Trophoblast cell (in vitro differentiated cells and primary cell): ENCODE measurements at places on chromosomes 4 and X.

DNA sequence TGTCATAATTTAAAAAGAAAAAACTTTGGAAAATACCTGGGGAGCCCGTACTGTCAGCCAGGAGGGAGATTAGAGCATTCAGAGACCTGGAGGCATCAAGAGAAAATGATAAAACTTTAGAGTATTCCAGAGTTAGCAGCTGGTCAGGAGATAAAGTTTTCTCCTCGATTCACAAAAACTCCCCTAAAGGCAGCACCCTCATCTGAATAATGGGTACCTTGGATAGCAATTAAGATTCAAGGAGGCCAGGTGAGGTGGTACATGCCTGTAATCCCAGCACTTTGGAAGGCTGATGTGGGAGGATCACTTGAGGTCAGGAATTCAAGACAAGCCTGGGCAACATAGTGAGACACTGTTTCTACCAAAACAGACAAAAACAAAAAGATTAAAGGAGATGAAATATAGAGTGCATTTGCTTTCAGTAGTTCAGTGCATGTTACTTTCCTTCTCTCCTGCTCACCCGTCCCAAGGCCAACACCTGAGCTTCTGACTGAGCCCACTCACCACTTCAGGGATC is 18.6 kb upstream of the RAB40A start:
- peaks cover 4% of the 10 kb centered on the region for H3K4me1 ChIP-seq
- H3K27ac ChIP-seq: no peak overlapping the region
- H3K36me3 ChIP-seq: no peaks in the 10 kb centered on the region

DNA sequence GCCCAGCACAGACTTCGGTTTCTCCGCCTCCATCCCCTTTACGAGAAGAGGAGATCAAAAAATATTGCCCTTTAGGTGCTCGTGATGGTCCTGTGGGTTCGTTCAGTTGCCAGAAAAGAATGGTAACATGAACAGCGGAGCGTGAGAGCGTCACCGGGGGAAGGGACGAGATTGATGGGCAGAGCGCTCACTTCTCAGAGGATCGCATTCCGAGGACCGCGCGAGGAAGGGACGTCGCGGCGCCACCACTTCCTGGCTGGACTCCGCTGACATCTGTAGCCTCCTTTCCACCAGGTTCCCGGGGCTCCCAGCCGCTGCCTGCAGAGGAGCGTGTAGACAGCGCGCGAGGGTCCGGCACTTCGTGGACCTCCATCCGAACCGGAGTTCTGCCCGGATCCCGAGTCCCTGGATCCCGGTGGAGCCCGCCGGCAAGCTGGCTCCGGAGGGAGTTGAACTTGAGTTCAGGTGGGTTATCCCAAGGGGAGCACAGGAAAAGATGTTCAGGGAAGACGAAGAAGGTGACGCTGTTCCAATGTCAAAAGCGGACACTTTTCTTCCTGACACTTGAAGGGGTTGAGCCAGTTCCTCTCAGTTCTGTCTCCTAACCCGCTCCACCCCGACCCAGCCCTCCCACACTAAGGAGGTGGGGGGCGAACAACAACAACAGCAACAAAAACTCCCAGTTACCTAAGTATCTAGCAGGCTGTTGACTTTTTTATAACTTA is 484 bp downstream of the GALNTL6 start:
- no peak overlapping the region for H3K27ac ChIP-seq
- peak overlapping the region; percentile 69 for H3K4me3 ChIP-seq
- peaks cover 7% of the 10 kb centered on the region for H3K4me1 ChIP-seq
- H3K27me3 ChIP-seq: peaks cover 21% of the 10 kb centered on the region
- DNase-seq: no peak

GRCh38 chr4:149135062-149135461 is 680.6 kb downstream of the IQCM start:
- no peaks in the 10 kb centered on the region for H3K4me1 ChIP-seq
- no peak overlapping the region for H3K27ac ChIP-seq
- H3K4me3 ChIP-seq: no peak overlapping the region
- DNase-seq: peak; percentile 51

DNA sequence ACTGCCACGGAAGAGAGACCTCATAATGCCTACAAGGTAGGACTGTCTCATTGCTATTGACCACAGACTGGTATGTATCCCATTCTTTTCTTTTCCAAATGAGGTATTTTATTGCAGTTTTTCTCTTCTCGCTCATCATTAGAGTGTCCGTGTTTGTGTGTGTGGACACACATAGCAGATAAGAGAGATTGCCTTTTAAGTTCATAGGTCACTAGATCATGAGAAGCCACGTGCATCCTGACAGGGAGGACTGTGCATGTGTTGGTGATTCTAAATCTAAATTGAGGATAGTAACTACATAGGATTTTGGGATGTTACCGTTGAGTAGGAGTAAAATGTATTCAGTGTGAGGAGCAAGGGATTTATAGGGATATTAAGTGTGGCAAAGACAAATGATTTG is 37.3 kb downstream of the HPGD start:
- no peaks in the 10 kb centered on the region for H3K36me3 ChIP-seq
- H3K27me3 ChIP-seq: no peaks in the 10 kb centered on the region
- H3K4me3 ChIP-seq: no peak overlapping the region
- no peak overlapping the region for H3K27ac ChIP-seq
- DNase-seq: no peak

GRCh38 chr4:182896421-182896820 is 20.8 kb downstream of the DCTD start:
- no peak overlapping the region for H3K27ac ChIP-seq
- peaks cover 28% of the 10 kb centered on the region for H3K36me3 ChIP-seq
- no peak for DNase-seq
- H3K4me3 ChIP-seq: no peak overlapping the region

- no peaks in the 10 kb centered on the region for H3K36me3 ChIP-seq
- no peaks in the 10 kb centered on the region for H3K27me3 ChIP-seq
- no peaks in the 10 kb centered on the region for H3K4me1 ChIP-seq
- H3K4me3 ChIP-seq: no peak overlapping the region
These were observed 111.3 kb downstream of the TSPAN7 start for GRCh38 chrX:38672646-38673045.

GRCh38 chrX:1535241-1536041 is 1.5 kb downstream of the P2RY8 start:
- no peak overlapping the region for H3K4me3 ChIP-seq
- H3K27ac ChIP-seq: no peak overlapping the region
- peak; percentile 13 for DNase-seq
- H3K4me1 ChIP-seq: no peaks in the 10 kb centered on the region
- no peaks in the 10 kb centered on the region for H3K36me3 ChIP-seq

DNA sequence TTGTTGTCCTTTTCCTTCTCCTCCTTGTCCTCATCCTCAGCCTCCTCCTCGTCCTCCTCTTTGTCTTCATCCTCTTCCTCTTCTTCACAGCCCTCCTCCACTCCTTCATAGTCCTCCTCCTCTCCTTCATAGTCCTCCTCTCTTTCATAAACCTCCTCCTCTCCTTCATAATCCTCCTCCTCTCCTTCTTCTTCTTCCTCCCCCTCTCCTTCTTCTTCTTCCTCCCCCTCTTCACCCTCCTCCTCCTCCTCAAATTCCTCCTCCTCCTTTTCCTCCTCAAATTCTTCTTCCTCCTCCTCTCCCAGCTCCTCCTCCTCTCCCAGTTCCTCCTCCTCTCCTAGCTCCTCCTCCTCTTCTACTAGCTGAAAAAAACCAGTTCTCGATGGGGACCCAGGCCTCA is 143.8 kb upstream of the RADX start:
- H3K36me3 ChIP-seq: no peaks in the 10 kb centered on the region
- no peaks in the 10 kb centered on the region for H3K27me3 ChIP-seq
- H3K4me1 ChIP-seq: no peaks in the 10 kb centered on the region
- no peak for DNase-seq
- no peak overlapping the region for H3K4me3 ChIP-seq

- H3K36me3 ChIP-seq: no peaks in the 10 kb centered on the region
- peak within 1 kb of the TSS; percentile 65 for H3K4me3 ChIP-seq
- H3K27ac ChIP-seq: no peak within 1 kb of the TSS
- no peak for DNase-seq
- peaks cover 17% of the 10 kb centered on the region for H3K4me1 ChIP-seq
These were observed at the start of gene ZFP92 for GRCh38 chrX:153411255-153411987. TSS of gene ZFP92 (plus strand) at chrX:153411472. CDS start at chrX:153418323, 6,851 bp downstream.

DNA sequence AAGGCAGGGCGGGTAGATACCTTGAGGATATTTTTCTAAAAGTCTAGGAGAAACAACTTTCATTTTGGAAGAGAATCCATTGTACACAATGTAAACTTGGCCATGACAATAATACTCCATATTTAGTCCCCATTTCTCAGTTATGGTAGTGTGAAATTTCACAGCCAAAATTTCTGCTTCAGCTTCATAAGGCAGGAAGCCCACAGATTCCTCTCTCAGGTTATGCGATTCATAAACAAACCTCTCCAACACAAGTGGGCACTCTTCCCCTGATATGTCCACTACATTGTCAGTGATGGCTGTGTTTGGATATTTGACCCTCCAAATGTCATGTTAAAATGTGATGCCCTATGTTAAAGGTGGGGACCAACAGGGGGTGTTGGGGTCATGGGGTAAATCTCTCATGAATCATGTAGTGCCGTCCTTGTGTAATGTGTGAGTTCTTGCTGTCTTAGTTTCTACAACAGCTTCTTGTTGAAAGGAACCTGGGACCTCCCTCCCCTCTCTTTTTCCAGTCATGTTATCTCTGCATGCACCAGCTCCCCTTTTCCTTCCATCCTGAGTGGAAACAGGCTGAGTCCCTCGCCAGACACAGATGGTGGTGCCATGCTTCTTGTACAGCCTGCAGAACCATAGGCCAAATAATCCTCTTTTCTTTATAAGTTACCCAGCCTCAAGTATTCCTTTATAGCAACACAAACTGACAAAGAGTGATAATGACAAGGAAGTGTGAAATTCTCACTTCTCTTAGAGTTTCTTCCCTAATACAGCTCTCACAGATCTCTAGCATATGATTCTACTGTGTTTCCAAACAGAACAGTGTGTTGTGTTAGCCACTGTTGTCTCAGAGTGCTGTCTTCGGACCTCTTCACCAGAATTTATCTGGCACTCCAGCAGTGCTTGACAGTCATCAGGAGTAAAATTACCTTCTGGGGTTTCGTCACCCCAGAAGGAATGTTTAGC is 598.4 kb upstream of the GNPDA2 start:
- no peak overlapping the region for H3K4me3 ChIP-seq
- H3K27me3 ChIP-seq: no peaks in the 10 kb centered on the region
- H3K4me1 ChIP-seq: no peaks in the 10 kb centered on the region
- DNase-seq: no peak

- H3K4me3 ChIP-seq: no peak overlapping the region
- H3K36me3 ChIP-seq: peaks cover 14% of the 10 kb centered on the region
- H3K27me3 ChIP-seq: no peaks in the 10 kb centered on the region
- no peak overlapping the region for H3K27ac ChIP-seq
These were observed 18.1 kb downstream of the FGFRL1 start for GRCh38 chr4:1029529-1029928.

DNA sequence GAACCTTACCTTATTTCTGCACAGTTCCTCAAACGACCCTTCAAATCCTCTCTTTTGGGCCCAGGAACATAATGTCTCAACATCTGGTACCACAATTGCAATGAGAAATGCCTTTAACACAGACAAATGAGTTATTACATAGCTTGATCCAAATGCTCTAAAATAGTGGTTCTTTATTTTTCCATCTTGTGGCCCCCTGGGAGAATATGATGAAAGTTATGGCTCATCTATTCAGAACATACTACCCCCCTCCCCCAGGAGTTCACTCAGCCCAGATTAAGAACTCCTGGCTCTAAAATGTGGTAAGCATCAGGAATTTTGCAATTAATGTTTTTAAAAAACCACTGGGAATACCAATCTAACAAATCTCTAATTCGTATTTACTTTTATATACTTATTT is 23.9 kb upstream of the CENPU start:
- DNase-seq: no peak
- H3K36me3 ChIP-seq: no peaks in the 10 kb centered on the region
- H3K4me3 ChIP-seq: no peak overlapping the region
- no peak overlapping the region for H3K27ac ChIP-seq
- H3K4me1 ChIP-seq: peaks cover 6% of the 10 kb centered on the region

GRCh38 chr4:78292341-78292740 is 235.2 kb downstream of the FRAS1 start:
- H3K4me1 ChIP-seq: no peaks in the 10 kb centered on the region
- H3K36me3 ChIP-seq: peaks cover 5% of the 10 kb centered on the region

DNA sequence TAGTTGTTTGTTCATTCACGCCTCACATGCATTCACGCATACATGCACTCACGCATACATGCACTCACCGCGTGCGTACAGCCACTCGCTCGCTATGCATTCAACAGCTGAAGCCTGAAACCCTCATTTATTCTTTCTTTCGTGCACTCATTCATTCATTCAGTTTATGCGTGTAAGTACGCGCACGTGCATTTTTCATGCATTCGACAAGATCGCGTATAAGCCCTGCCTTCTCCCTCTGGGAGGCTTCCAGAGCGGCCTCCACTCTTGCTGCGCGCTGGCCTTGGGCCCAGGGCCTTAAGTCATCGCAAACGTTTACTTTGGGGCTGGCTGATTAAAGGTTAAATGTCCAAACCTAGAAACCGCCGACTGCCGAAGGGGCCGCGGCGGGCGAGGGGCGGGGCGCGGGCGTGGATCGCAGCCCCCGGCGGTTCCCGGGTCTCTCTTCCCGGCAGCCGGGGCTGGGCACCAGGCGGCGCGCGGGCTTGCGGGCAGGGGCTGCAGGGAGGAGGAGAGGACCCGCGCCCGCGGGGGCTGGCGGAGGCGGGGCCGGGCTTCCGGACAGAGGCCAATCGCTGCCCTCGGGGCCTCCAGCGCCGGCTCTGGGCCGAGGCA is at the start of gene GYG2:
TSS of gene GYG2 (plus strand) at position 587 of the 615 bp plus-strand sequence. CDS start 1,259 bp downstream, outside the sequence.
- H3K4me1 ChIP-seq: no peaks in the 10 kb centered on the region
- H3K4me3 ChIP-seq: peak within 1 kb of the TSS; percentile 83
- no peak within 1 kb of the TSS for H3K27ac ChIP-seq

DNA sequence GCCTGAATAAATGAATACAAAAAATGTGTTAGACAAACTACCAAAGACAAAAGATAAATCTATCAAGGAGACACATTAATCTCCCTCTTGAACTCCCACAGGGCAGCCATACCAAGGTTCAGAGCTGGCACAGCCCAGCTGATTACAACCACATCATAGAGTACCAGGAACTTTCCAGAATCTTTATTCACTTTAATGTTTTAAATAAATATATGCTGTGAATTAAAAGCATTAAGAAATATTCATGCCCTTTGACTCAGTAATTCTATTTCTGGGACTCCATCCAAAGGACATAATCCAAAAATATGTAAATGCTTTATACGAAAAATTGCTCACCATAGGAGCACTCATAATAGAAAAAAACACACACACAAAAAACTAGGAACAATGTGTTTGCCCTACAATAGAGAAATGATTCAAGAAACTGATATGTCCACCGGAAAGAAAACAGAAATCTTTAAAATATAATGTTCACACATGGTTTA is 126.0 kb downstream of the LDB2 start:
- H3K4me1 ChIP-seq: no peaks in the 10 kb centered on the region
- no peak for DNase-seq
- no peak overlapping the region for H3K27ac ChIP-seq
- H3K36me3 ChIP-seq: no peaks in the 10 kb centered on the region

DNA sequence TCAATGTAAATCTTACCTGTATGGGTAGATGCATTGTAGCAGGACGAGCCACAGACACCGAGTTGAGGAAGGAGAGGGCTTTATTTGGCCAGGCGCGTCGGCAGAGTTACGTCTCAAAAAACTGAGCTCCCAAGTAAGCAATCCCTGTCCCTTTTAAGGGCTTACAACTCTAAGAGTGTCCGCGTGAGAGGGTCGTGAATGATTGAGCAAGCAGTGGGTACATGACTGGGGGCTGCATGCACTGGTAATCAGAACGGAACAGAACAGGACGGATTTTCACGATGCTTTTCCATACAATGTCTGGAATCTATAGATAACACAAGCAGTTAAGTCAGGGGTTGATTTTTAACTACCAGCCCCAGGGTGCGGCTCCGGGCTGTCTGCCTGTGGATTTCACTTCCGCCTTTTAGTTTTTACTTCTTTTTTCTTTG is 524.9 kb upstream of the HTR2C start:
- no peaks in the 10 kb centered on the region for H3K27me3 ChIP-seq
- H3K4me3 ChIP-seq: no peak overlapping the region
- no peaks in the 10 kb centered on the region for H3K4me1 ChIP-seq
- peak; percentile 37 for DNase-seq
